ENCODE measurements at places on chromosomes 3 and 15.

DNA sequence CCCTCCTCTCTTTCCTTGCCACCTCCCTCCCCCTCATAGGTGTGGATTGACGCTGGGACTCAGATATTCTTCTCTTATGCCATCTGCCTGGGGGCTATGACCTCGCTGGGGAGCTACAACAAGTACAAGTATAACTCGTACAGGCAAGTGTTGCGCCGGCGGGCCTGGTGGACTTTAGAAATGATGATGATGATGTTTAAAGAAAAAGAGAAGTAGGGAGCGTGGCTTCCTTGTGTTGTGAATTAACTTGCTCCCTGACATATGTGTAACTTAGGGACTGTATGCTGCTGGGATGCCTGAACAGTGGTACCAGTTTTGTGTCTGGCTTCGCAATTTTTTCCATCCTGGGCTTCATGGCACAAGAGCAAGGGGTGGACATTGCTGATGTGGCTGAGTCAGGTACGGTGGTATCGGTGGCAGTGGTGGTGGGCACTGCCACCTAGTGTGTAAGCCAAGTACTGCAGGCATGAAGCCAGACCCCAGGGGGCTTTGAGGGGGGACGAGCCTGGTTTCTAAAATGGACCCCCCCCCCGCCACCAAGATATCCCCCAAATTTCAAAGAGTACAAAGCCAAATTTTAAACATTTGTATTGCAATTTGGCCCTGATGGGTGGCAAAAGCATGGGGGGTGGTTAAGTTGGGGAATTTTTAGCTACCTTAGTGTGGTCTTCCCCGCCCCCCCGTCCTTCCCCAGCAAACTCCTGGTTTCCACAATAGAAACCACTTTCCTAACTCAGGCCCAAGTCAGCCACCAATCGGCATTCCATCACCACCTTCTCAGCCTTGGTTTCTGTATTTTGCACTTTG lies 65.6 kb downstream of the SLC6A6 start:
- DNase-seq = peak; percentile 14

- no peak for DNase-seq
Observed at GRCh38 chr15:100683434-100683833, 81.0 kb downstream of the ASB7 start.

DNA sequence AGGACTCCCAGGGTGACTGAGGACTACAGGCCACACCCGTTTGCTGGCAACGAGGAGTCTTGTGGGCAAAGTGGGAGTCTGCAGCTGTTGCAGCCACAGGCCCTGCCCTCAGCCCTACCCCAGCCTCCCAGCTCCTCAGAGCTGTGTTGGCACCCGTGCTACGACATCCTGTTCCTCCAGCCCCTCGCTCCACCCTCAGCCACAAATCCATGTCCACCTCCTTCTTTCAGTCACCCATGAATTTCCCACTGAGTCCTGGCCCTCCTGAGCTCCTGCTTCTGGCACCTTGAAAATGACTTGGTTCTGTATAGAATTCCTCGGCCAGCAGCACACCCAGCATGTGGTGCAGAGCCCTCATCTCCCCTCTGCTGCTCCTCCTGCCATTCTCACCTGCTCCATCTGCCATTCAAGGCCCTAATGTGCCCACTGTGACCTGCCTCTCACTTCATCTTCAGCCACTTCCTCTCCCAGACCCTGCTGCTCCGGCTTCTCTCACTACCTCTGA lies 20.9 kb upstream of the VILL start:
- DNase-seq = no peak

DNA sequence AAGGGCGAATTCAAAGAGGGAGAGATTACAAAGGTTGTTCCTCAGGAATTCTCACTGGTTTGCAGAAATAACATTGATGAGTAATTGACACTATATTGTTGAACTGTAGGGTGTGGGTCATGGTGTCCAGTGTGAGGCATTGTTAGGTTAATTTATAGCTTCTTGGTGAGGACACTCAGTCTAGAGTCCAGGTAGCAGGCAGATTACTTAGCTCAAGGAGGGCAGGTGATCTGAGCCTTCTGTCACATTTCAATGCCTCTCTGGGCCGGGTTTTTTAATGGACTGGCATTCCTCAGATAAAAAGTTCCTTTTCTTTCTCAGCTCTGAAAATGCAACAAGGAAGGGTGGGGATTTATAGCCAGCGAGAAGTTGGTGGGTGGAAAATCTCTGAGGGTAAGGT lies 194.2 kb upstream of the PROK2 start:
- DNase-seq = no peak

GRCh38 chr3:13494463-13495350 lies 14.6 kb downstream of the HDAC11 start:
- no peak for DNase-seq

- no peak for DNase-seq
Observed at GRCh38 chr15:70057931-70058641, 39.6 kb downstream of the TLE3 start.

- peak; percentile 69 for DNase-seq
Observed at GRCh38 chr3:52277071-52277964, 1.1 kb downstream of the WDR82 start.

GRCh38 chr3:149319750-149320149 lies 13.7 kb downstream of the TM4SF18 start:
- no peak for DNase-seq

- no peak for DNase-seq
Observed at GRCh38 chr15:39359771-39360170, 221.1 kb upstream of the THBS1 start.

DNA sequence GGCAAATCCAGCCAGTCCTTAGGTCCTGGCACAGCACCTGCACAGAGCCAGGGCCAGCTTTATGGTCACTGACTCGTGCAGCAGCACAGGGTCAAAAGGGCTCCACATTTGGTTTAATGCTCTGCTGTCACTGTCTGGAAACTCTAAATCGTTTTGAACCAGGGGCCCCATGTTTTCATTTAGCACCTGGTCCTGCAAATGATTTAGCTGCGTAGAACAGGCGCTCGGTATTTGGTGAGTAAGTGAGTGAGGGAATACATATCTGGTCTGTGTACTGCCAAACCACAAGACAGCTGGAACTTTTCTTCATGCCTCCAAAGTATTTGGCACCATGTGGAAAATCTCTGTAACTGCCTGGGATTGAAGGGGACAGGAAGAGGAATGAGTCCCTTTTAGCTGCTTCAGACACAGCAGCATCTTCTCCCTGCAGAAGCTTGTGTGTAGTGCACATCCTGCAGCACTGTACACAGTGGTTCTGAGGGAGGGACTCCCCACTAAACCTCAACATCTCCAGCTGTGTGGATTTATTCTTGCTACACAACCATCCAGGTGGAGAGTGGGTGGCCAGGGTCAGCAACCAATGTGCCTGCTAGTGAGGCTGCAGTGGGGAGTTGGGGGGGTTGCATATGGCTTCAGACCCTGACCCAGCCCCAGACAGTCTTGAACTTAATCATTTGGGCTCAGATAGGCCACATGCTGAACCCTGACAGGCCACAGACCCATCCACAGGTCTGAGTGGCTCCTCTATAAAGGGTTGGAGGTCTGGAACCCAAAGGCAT lies 1.1 kb downstream of the SH2D7 start:
- DNase-seq = no peak

GRCh38 chr3:148208975-148209374 lies 488.7 kb upstream of the AGTR1 start:
- no peak for DNase-seq

DNA sequence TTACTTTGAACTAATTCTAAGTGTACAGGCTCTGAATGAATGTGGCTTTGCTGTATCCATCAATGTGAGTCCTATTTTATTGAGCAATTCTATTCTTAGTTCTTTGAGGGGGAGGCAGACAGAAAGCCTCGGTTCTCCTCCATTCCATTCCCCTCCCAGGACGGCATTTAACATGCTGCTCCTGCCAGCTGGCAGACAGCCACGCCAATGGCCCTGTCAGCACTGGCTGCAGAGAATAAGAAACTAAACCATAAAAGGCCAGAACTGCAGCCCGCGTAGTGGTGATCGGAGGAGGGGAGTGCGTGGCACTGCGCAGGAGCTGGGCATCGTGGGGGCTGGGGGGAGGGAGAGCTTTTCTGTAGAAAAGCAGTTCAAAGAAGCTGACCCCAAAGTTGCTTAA lies 76.0 kb upstream of the HACD2 start:
- DNase-seq = no peak

DNA sequence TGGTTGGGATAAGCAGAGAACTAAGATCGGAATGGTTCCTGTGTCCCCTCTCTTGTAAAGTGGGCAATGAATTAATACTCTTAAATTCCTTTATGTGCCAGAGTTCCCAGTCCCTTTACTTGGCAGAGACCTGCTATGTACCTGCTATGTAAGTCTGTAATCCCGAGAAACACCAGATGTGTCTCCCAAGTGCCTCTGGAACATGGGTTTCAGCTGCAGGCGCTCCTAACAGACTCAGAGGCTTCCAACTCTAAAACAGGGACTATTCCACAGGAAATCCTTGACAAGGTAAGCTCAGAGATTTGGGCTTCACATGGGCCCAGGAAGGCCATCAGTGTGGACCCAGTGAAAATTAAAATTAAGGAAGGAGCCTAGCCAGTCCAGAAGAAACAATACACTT lies 117.7 kb upstream of the PLCL2 start:
- no peak for DNase-seq

DNA sequence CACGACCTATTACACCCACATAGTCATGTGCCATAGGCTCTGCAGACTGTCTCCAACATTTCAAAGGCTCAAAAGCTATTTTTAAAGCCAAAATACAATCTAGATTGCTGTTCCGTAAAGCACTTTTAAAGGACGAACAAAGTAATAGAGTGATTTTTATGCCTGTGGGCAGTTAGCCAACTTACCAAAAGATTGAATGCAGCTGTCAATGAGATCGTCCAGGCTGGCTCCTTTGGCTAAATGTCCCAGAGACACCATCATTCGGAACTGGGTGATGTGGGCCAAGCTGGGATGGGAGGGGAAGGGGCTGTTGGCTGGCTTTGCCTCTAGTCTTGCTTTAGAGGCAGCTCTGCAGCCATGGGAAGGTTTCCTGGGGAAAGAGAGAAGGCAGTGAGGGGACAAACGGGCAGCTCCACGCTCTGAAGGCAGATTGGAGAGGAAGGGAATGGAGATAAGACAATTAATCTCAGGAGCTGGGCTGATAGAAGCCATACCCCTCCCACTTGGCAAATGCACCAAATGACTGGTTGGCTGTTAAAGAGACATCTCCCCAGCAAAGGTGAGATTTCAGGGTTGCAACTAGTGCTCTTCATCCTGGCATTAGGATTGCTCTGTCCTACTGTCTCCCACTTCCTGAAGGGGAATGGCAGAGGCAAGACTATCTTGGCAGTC lies 4.8 kb downstream of the RASGRP1 start:
- DNase-seq = no peak

GRCh38 chr3:173733029-173733652 lies 335.6 kb downstream of the NLGN1 start:
- DNase-seq = no peak

GRCh38 chr3:73586190-73586589 lies 38.6 kb downstream of the PDZRN3 start:
- DNase-seq = no peak

DNA sequence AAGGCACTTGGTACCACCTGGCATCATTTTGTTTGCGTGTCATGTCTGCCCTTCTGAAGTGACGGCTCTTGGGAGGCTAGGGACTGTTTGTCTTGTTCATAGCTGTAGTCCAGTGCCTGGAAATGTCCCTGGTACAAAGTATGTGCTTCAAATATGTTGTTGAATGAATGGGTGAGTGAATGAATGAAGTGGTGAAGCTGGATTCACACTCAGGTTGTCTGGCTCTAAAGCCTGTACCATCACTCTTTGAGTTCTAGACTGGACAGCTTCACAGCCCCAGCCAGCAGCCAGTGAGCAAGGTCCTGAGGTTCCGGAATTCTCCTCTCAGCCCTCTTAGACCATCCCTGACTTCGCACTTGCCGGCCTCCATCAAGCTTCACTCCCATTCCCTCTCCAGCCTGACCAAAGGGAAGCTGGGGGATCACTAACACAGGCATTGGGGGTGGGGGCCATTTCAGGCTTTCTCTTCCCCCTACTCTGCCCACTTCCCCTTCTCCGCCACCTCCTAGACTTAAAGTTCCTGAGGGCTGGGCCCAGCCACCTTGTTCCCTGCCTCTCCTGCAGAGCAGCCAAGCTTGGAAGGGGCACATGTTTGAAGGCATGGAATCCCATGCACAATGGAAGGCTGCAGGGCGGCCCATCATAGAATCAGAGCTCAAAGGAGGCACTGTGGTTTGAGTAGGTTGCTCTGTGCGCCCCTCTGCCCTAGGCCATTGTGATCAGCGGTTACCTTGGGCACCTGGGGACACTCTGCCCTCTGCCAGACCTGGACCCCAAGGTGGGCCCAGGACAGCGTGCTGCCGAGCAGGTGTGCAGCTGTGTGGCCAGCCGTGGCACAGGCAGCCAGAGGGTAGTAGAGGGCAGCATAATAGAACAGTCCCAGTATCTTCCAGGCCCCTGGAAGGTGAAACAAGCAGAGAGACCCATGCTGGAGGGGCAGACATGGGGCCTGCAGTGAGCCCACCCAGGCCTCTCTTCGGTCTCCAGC lies 7.7 kb downstream of the STRA6 start:
- DNase-seq = no peak

- no peak for DNase-seq
Observed at GRCh38 chr15:28111543-28111942, 12.4 kb upstream of the OCA2 start.

DNA sequence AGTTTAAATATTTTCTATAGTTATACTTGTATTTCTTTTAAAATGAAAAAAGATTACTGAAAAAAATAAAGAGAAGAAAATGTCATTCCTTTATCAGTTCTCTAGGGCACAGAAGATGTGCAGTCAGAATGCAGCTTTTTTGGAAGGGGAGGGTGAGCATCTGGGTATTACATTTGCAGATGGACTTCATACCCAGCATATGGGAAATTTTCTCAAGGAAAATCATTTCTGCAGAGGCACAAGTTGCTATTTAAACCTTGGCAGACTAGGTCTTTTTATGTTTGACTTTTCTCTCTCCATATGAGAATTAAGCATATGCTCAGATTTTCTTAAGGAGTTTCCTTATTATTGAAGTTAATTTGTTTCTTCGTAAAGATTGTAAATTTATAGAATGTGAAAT lies 39.5 kb upstream of the ZNF385D start:
- DNase-seq = no peak

GRCh38 chr3:74842141-74842540 lies 227.7 kb upstream of the CNTN3 start:
- no peak for DNase-seq

All from activated effector memory CD4-positive, alpha-beta T cell treated with Interleukin-2 at 50 U/mL for 16 hours (primary cell).